ENCODE measurements at places on chromosomes 3 and 15.

DNA sequence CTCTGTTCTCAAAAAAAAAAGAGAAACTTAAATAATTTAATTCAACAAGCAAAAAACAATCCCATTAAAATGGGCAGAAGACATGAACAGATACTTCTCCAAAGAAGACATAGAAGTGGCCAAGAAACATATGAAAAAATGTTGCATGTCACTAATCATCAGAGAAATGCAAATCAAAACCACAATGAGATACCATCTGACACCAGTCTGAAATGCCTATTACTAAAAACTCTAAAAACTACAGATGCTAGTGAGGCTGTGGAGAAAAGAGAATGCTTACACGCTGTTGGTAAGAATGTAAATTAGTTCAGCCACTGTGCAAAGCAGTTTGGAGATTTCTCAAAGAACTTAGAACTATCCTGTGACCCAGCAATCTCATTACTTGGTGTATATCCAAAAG, 382.9 kb downstream of the OTOL1 start:
- DNase-seq = no peak

DNA sequence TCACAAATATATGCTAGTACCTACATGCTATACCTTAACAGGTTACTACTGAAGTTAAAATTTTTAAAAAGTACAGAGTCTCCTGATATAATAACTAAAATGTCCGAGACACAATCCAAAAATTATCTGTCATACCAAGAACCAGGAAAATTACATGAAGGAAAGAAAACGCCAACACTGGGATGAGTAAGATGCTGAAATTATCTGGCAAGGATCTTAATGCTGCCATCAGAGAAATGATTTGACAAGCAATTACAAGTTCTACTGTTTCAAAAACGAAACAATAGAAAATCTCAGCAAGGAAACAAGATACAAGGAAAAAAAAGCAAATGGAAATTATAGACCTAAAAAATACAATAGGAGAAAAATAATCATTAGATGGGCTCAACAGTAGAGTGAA, 92.5 kb downstream of the UBE3A start:
- DNase-seq = no peak

DNA sequence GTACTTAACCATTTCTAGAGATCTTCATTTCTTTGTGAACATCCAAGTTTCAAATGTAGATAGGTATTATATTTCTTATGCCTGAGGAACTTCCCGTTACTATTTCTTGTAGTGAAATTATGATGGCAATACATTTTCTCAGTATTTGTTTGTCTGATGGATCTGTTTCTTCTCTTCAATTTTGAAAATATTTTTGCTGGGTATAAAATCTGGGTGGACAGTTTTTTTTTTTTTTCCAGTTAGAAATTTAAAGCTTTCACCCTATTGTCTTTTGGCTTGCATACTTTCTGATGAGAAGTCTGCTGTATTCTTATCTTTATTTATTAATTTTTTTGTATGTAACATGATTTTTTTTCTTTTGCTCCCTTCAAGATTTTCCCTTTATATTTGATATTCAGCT, 175.8 kb downstream of the SV2B start:
- no peak for DNase-seq

DNA sequence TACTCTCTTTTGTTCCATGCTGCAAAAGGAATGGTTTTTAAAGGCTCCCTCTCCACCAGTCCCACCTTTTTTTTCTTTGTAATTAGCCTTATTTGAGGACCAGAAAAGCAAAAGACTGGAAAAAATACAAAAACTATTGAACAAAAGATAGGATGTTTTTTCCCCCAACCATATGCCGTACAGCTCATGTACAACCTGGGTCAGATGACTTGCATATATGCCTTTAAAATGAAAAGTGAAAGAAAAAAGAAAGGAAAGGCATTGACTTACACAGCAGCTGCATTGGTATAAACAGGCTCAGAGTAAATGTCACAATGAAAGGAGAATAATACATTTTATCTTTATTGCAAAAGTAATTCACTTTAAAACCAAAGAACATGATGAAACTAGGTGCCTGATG, 69.5 kb upstream of the CMC1 start:
- DNase-seq = no peak

- DNase-seq = no peak
Measured at GRCh38 chr3:14769544-14770325, 49.0 kb upstream of the FGD5 start.

- no peak for DNase-seq
Measured at GRCh38 chr3:35832140-35832571, 192.8 kb downstream of the ARPP21 start.

- no peak for DNase-seq
Measured at GRCh38 chr3:72630327-72630968, 217.8 kb downstream of the SHQ1 start.

DNA sequence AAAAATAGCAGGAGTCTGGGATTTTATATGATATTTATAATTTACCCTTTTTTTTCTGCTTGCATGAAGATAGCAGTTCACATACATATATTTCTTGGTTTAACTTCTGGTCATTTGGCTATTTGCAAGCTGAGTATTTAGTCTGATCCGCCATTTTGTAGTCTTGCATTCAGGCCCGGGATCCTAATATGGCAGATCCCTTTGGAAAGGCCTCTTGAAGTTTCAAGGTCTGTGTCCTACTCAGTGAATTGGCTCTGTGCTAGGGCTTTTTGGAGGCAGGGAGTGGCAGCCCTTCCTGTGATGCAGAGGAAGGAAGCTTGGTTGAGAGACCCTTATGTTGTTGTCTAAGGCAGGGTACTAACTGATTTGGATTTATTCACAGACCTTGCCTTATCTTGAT, 2.9 kb downstream of the SNRPN start:
- DNase-seq = no peak

DNA sequence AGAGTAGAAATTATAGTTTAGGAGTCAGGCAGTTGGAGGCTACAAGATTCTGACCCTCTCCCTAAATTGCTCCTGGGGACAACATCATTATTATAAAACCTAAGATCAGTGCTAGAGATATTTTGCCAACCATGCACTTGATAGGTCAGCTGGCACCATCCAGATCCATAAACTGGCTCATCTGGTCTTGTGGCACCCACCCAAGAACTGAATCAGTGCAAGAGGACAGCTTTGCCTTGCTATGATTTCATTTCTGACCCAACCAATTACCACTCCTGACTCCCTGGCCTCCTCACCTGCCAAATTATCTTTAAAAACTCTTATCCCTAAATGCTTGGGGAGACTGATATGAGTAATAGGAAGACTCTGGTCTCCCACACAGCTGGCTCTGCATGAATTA, 461.1 kb upstream of the TGFBR2 start:
- DNase-seq = no peak

- no peak for DNase-seq
Measured at GRCh38 chr3:17315897-17316296, 426.5 kb downstream of the TBC1D5 start.

GRCh38 chr3:113783980-113784379, 37.1 kb downstream of the ATP6V1A start:
- no peak for DNase-seq

- no peak for DNase-seq
Measured at GRCh38 chr3:57126244-57126643, 38.9 kb downstream of the IL17RD start.

DNA sequence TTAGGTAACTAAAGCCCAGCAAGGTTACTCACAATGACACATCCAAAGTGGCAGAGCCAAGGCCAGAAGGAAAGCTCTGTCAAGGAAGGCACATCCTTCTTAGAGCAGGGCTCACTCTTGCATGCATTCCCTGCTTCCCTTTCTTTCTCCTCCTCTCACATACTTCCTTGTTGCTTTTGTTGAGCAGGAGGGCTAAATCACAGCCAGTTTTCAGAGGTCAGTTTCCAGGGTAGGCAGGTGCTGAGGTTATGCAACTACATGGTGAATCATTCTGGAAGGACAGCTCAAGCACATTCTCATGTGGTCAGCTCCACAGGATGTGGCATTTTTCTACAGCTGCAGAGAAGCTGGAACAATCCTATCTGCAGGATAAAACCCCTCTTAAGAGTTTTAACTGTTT, 275.6 kb downstream of the ZNF621 start:
- no peak for DNase-seq

- DNase-seq = no peak
Measured at GRCh38 chr15:65069179-65069578, 1.4 kb upstream of the RASL12 start.

DNA sequence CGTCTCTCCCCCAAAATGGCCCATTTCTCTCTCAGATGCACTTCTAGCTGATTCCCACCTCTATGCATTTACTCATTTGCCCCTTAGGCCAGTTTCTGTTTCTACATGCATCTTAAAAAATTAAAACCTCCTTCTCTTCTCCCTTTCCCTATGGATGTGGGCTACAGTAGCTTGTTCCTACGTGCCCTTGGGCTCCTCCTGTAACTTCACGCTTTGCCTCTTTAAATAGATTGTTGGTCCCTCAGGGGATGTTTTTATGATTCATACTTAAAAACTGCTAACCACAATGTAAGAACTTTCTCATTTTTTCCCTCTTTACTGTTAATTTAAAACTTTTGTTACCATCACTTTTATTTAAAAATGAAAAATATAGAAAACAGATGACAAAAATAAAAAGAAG, 185.6 kb upstream of the MRPL3 start:
- no peak for DNase-seq

DNA sequence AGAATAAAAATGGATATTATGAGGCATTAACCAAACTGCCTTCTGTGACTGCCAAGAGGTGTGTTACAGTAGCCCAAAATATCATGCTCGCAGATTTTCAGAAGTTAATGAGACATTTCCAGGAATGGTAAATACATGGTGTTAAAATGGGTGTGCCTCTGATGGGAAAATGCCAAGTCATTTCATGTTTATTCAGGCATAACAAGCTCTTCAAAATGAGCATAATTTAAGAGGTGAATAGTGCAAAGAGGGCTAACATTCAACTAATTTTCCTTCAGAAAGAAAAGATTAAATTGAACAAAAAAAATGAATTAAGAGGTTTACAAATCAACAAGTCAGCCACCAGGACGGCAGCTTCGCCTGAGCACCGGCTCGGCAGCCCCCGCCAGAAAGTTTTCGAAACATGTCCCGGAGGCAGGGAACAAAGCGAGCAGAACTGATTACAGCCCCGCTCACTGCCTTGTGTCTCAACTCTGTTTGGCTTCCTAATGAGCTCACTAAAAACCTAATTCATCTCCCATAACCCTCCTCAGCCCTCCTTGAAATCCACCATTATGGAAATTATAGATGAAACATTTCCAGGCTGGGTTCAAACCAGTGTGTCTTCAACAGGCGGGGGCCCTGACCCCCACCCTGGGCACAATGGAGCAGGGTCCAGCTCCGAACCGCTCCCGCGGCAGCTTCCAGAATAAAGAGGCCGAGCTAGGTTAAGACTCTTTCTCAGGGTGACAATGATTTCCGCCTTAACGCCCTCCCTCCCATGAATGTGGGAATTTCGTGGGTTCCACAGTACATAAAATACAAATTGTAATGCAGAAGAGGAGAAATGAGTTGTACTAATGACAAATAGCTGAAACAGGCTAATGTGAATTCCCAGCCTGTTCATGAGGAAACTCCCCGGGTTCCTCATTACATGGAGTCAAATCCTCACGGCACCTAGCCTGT, 43.9 kb downstream of the MEIS2 start:
- DNase-seq = no peak

- no peak for DNase-seq
Measured at GRCh38 chr3:186571644-186572013, 1.1 kb downstream of the DNAJB11 start.

DNA sequence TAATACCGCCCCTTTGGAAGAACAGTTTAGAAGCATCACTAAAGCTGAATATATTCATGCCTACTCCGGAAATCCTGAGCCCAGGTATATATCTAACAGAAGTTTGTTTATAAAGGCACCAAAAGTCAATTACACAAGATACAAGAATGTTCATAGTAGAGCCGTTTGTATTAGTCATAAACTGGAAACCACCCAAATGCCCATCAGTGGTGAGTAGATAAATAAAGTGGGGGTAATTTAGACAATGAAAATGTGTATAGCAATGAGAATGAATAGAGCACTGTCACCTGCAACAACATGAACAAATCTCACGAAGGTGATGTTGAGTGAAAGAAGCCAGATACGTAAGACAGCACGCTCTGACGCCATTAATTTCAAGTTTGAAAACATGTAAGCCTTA, 68.3 kb upstream of the GLCE start:
- DNase-seq = no peak

DNA sequence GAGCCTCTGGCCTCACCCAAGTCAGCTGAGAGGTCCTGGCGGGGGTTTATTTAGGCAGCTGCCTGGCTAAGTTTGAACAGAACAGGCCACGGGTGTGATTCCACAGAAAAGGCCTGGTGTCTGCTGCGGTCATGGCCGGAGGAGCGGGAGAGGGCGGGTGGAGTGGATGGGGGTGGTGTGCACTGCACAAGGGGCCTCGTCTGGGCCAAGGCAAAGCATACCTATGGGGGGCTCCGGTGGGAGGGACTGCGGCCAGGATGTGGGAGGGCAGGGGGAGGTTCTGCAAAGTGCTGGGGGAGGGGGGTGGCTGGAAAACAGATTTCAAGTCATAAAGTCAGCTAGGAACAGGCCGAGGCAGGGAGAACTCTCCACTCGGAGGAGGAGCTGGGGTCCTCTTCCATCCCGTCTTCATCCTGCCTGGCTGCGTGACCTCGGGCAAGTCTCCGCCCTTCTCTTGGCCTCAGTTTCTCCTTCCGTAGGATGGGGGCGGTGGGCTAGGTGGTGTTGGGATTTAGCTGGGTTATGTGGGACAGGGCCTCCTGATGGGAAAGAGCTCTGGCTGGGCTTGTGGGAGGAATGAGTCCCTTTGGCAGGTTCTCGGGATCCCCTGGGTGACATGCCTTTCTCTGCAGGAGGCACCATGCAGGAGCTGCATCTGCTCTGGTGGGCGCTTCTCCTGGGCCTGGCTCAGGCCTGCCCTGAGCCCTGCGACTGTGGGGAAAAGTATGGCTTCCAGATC, 878 bp downstream of the ISLR start:
- no peak for DNase-seq

GRCh38 chr3:6204891-6205290, 656.0 kb upstream of the GRM7 start:
- DNase-seq = no peak

GRCh38 chr15:29911705-29912104, 89.4 kb upstream of the TJP1 start:
- no peak for DNase-seq

DNA sequence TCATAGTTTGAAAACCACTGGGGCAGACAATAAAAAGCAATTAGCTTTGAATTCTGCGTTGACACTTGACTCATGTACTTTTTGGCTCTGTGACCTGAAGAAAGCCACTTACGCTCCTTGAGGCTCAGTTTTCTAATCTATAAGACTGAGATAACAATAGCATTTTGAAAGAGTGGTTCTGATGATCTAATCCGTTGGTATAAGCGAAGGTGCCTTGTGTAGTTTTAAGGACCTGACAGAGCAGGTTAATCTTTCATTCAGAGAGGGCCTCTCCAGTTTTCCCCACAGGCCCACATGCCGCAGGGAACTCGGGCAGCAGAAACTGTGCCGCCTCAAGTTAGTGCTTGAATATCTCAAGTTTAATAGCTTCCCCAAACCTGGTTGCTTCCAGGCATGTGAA, 306.0 kb upstream of the GBE1 start:
- DNase-seq = no peak

GRCh38 chr3:16396202-16396601, 117.3 kb downstream of the RFTN1 start:
- no peak for DNase-seq
